ENCODE measurements at places on chromosomes 1 and 21.

- no peak for DNase-seq
Observed at GRCh38 chr21:38863291-38863690, 57.6 kb downstream of the ETS2 start.

GRCh38 chr1:5296095-5296494 lies 641.7 kb downstream of the AJAP1 start:
- DNase-seq, result no peak

DNA sequence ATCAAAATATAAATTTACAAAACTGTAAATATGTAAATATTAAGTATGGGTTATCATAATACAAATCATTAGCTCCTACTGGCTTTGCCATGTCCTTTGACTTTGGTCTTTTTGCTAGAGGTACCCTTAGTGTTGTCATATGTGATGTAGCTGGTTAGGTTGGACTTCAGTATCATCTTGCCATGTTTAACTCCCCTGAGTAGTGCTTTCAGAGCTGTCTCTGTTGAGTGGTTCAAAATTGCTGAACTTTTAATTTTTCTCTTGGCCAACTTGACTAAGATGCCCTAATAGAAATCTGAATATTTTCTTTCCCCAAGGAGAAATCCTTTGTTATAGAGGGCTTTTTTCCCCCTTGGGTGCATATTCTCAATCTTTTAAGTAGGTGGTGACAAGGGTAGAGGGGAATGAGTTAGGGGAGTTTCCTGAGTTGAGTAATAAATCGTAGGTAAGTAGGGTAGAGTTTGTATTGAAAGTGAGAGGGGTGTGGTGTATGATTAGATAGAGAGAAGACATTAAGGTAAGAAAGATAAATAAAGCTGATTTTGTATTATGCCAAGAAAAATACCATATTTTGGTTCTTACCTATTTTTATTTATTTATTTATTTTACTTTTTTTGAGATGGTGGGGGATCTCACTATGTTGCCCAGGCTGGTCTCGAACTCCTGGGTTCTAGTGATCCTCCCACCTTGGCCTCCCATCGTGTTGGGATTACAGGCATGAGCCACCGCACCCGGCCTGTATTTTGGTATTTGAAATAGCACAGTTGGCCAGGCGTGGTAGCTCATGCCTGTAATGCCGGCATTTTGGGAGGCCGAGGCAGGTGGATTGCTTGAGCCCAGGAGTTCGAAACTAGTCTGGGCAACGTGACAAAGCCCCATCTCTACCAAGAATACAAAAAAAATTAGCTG lies 21.8 kb downstream of the RPRD2 start:
- no peak for DNase-seq

GRCh38 chr1:119285482-119285881 lies 83.1 kb upstream of the HAO2 start:
- DNase-seq, result no peak

GRCh38 chr1:71850936-71851335 lies 431.4 kb downstream of the NEGR1 start:
- no peak for DNase-seq

DNA sequence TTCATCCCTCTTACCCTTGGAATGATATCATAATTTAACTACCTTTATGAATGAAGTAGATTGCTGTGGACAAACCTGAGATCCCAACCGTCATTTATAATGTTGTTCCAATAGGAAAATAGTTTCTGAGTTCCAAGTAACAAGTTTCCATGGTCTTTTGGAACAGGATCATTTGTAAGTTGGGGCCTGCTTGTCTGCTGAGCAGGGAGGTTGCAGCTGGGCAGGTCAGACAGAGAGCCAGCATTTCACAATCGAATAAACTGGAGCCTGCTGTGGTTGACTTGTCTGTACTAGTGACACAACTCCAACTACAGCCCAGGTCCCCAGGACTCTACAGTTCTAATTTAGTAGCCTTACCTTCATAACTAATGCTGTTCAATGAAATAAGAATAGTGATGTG lies 18.6 kb upstream of the RALGPS2 start:
- no peak for DNase-seq

GRCh38 chr1:172089768-172090510 lies 248.6 kb downstream of the DNM3 start:
- DNase-seq, result peak; percentile 67

- DNase-seq, result no peak
Observed at GRCh38 chr1:246828818-246829217, 102.9 kb downstream of the AHCTF1 start.

DNA sequence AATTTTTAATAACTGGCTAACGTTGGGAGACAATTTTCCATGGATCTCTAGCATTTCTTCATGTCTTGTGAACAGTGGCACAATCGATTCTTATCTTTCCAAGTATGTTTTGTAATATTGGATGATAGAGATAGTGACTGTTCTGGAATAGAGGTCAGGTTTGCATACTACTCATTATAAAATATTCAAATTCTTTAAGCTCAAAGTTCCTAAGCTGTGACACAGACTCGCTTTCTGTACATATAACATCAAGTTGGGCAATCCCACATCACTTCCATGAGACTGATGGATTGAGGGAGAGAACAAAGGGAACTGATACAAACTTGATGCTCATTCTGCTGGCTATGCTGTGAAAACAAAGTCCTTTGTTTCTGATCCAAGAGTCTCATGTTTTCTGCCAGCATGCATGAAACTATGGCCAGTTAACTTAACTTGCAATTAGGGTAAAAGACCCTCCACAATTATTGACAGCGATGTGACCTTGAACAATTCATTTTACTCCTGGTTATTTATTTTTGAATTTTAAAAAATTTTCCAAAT lies 392.4 kb downstream of the TTLL7 start:
- no peak for DNase-seq

GRCh38 chr1:113456967-113457366 lies 66.7 kb downstream of the MAGI3 start:
- DNase-seq, result no peak

- no peak for DNase-seq
Observed at GRCh38 chr1:209839875-209840546, 12.2 kb downstream of the UTP25 start.

DNA sequence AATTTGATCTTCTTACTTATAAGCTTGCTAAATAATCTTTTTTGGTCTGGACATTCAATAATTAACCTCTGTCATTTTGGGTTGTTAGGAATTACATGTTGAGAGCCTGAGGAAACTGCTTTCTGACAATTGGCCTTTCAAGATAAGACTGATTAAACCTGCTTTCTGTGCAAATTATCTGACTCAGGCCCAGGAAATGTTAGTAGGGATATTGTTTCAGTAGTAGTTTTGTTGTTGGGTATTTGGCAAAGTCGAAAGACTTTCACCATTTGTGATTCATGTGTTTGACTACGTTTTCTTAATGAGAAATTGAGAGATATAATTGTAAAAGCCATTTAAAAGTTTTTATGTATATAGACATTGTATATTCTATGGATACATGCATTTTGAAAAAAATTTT lies 81.1 kb upstream of the GPR88 start:
- DNase-seq, result no peak

DNA sequence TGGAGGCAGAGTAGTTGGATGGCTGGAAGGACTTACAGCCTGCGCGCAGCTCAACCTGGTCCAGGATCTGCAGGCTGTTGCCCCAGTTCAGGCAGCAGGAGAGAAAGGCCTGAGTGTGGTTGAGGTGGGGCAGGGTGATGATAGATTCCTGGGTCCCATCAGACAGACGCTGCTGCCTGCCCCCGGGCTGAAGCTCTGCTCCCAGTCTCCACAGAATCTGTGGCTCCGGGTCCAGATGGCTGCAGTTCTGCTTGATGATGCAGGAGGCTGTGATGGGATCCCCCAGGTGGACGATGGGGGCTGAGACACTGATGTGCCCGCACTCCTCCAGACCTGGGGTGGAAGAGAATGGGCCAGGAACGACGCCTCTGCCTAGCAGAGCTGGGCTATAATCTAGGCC lies 7.4 kb downstream of the CSF3R start:
- no peak for DNase-seq

GRCh38 chr1:75083848-75084514 lies 50.2 kb upstream of the LHX8 start:
- no peak for DNase-seq

DNA sequence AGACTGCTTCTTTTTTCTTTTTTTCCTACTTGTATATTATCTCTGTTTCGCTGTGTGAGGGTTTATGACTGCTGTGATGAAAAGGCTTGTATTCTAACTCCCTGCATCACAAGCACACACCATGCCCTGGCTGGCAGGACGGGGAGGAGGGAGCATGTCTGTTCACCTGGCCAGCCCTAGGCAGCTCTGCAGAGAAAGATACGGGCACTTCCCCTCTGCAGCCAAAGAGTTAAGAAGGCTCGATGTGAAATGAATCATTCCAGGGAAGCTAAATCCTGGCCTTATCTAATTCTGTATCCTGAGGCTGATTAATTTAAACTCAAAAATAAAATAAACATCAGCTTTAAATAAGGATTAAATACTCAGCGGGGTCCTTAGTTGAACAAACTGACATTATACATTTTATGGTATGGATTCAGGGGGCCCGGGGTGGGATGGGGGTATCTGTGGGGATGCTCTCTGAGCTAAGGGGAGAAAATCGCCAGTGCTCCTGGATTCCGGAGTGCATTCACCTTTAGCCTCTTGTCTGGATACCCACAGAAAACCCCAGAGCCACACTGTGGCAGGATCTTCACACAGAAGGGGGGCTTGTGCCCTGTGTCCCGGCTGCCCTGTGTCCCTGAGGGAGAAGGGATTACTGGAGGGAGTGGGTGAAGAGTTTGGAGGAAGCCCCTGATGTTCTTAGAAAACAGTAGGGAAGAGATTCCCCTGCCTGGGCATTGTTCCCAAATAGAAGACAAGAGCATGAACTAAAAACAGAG lies 321.5 kb downstream of the NPHP4 start:
- DNase-seq, result no peak

GRCh38 chr1:227947676-227948492 lies at the start of gene WNT9A:
TSS of gene WNT9A (minus strand) at chr1:227947932. CDS start at chr1:227947887, 45 bp downstream.
- no peak for DNase-seq

DNA sequence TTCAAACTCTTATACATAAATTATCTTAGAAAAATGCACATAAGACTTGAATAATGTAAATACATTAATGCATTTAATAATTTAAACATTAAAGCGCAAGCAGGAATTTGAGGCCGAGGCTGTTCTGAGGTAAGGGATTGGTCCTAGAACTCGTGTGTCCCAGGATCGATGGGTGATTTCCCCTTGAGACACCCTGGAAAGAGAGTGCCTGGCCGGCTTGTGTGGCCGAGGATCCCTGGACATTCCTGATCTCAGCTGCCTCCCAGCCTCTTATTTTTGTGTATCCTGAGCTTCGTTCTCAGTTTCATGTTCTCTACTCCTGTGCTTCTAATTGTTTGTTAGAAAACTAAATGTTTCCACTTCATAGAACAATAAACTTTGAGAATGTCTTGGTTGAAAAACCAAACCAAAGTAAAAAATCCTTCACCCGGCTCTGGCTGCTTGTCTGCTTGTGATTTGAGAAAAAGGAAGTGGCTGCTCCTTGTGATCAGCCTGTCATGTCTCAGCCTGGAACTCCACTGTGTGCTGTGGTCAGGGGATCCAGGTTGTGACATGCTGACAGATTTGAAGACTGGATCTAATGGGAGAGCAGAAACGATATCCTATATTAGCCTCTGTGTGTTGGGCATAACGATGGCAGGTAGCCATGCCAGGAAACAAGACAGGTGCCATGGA lies 40.7 kb downstream of the PEX14 start:
- DNase-seq, result no peak

- no peak for DNase-seq
Observed at GRCh38 chr1:88104236-88104635, 579.8 kb upstream of the PKN2 start.

GRCh38 chr1:54585181-54586066 lies 37.4 kb downstream of the ACOT11 start:
- no peak for DNase-seq

DNA sequence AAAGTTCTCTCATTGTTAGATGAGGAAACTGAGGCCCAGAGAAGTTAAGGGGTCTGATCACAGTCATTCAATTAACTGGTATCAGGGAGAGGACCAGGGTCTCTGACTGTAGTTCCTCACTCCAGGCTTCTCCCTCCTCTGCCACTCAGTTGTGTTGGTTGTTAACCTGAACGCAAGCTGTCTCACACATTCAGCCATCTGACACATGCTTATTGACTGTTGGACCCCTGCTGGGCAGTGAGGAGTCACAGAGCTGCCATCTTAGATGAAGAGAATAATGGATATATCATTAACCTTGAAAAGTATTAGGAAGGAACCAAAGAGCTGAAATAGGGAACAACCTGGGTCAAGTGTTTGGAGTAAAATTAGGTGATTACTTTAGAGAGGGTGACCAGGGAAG lies 194.8 kb downstream of the ZZZ3 start:
- DNase-seq, result no peak

- DNase-seq, result no peak
Observed at GRCh38 chr1:14519976-14520375, 78.5 kb upstream of the KAZN start.

DNA sequence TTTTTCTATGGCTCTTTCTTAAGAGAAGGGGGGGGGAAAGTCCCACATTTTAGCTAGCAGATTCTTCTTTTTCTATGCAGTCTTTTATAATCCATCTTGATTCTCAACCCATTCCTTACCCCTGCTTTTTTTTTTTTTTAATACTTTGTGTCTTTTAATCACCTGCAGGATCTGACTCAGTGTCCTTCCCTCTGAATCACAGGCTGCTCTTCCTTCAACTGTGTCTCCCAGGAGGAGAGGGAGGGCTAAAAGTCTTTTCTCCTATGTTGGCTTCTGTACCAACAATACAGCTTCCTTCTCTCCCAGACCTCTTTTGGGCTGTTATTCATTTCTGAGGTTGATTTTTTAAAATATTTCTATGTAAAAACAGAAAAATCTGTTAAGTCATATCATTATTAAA lies 686.2 kb downstream of the ADGRL2 start:
- no peak for DNase-seq

GRCh38 chr1:94599095-94599813 lies 57.7 kb upstream of the F3 start:
- DNase-seq, result no peak

GRCh38 chr1:66778266-66778665 lies 22.8 kb downstream of the INSL5 start:
- DNase-seq, result no peak

- DNase-seq, result no peak
Observed at GRCh38 chr1:6272868-6273267, 12.0 kb upstream of the GPR153 start.

DNA sequence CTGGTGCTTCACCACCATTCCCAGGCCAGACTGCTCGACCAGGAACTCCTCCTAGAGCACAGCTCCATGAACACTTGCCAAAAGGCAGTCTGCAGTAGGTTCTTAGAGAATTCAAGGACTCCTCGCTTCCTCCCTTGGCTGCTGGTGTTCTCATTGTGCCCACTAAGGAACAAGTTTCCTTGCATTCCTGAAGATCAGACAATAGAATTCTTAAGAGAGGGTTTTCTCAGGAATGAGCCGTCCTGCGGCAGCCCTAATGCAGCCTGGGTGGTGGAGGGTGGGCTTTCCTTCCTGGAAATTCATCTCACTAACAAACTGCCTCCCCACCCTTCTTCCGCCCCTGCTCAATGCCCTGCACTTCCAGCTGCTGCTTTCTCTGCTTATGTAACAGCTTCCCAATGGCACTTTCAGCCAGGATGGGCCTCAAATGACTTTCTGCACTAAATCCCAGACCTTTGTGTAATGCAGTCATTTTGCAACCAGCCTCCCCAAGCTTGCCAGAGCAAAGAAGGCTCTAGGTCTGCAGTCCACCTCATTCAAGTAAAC lies 287.9 kb downstream of the PLPP3 start:
- DNase-seq, result no peak

GRCh38 chr1:30790850-30791778 lies 33.5 kb upstream of the LAPTM5 start:
- DNase-seq, result no peak

GRCh38 chr1:184643661-184644060 lies 111.0 kb downstream of the EDEM3 start:
- no peak for DNase-seq

- DNase-seq, result peak; percentile 92
Observed at GRCh38 chr1:108692724-108693655, 880 bp downstream of the PRPF38B start.

Measured in CD8-positive, alpha-beta T cell (primary cell).